ENCODE measurements at places on chromosomes 4 and X.

DNA sequence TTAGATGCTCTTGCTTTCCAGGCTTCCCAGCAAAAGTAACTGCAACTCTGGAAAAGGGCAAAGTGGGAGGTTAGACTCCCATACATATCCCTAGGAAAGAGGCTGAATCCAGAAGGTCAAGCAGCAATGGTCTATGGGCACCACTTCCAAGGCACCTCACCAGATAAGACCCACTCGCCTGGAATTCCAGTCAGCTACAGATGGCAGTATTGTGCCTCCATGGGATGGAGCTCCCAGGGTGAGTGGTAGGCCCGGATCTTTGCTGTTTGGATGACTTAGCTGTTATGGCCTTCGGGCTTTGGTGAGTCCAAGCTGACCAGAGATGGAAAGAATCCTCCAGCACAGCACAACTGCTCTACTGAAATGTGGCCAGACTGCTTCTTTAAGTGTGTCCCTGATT is 688.0 kb downstream of the PCDH19 start:
- no peak for DNase-seq

GRCh38 chr4:53424280-53424679 is 46.8 kb downstream of the FIP1L1 start:
- no peak for DNase-seq

GRCh38 chrX:153794018-153794896 is at the start of the genes IDH3G and SSR4:
IDH3G (minus strand) TSS chrX:153794375; CDS start chrX:153794326, 49 bp downstream.
SSR4 (plus strand) TSS chrX:153794668; CDS start chrX:153794688, 20 bp downstream.
- DNase-seq = peak; percentile 92

DNA sequence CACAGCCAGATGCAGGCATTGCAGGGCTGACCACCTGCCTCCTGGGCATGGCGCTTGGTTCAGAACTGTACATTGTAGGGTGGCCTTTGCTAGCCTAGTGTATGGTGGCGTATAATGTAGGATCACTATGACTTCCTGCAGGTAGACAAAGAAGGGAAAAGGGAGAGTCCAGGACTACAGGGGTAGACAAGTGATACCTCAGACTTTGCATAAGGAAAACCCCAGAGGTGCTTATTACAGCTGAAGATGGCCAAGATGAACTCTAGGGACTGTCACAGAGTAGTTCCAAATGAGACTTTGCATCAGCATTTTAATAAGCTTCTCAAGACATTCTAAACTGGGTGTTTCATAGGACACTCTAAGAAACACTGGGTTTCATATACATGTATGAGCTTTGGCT is 116.4 kb upstream of the PUDP start:
- DNase-seq = no peak

- peak; percentile 70 for DNase-seq
These were observed 498.0 kb upstream of the BOD1L1 start for GRCh38 chr4:14125375-14126129.

DNA sequence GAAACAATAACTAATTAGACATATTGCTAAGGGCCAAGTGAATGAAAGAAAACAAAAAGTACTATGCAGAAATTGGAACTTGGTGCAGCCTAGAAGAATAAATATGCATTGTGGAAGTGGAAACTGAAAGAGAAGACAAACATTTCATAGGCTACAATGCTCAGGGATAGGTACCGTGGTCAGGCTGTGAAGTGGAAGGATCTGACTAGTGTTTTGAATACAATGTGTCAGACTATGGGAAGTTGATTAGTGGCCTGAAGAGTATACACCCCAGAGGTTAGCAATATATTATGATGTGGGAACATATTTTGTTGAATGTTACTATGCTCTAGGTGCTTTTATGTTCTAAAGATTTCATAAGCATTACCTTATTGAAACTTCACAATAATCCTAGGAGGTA is 36.8 kb downstream of the GPRIN3 start:
- DNase-seq = no peak

DNA sequence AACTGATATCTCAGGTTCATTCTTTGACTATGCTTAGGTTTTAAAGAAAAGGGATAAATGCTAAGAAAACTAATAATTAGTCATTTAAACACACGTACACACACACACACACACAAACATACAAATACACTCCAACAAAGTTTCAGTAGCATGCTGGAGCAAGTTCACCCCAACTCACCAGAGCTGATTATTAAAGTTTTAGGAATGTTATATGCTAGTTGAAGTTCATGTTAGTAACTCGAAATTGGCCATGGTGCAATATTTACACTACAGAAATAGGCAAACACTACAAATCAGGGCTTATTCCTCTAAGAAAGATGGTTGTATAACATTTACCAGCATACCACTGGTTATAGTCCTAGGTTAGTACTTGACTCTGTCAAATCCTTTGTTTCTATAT is 384.0 kb upstream of the DIPK2B start:
- no peak for DNase-seq

GRCh38 chrX:68684291-68684918 is 36.9 kb downstream of the STARD8 start:
- no peak for DNase-seq

- DNase-seq = no peak
These were observed 129.6 kb downstream of the IL1RAPL2 start for GRCh38 chrX:104695593-104695992.

GRCh38 chrX:4825550-4825949 is 1112.1 kb upstream of the PRKX start:
- DNase-seq = peak; percentile 13

DNA sequence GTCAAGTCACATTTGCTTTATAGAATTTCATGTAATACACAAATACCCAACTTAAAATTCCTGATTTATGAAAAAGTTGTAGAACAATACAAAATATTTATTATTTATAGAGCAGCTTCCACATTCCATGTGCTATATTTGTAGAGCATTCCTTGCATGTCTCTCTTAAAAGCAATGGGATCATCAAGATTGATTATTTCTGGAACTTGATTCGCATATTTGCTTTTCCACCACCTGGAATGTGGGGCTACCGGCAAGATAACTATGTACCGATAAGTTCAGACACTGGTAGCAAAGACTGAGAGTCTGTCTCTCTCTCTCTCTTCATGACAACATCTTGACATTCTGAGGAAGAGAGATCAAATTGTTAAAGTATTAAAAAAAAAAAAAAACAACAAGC is 59.3 kb downstream of the MAPK10 start:
- DNase-seq = no peak

GRCh38 chr4:79823148-79823763 is 249.8 kb downstream of the ANTXR2 start:
- DNase-seq = no peak

GRCh38 chr4:10524196-10524833 is 67.1 kb upstream of the ZNF518B start:
- DNase-seq = no peak

DNA sequence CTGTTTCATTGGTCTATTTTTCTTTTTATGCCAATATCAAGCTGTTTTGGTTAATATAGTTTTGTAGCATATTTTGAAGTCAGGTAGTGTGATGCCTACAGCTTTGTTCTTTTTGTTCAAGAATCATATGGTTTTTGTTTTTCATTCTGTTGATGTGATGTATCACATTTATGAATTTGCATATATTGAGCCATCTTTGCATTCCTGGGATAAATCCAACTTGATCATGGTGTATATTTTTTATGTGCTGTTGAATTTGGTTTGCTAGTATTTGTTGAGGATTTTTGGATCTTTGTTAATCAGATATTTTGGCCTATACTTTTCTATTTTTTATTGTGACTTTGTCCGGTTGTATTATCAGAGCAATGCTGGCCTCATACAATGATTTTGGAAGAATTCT is 74.8 kb downstream of the GPAT3 start:
- DNase-seq = peak; percentile 34

- no peak for DNase-seq
These were observed 4.7 kb downstream of the CYP4V2 start for GRCh38 chr4:186196063-186196462.

GRCh38 chrX:137926090-137926489 is 360.2 kb downstream of the ZIC3 start:
- no peak for DNase-seq

DNA sequence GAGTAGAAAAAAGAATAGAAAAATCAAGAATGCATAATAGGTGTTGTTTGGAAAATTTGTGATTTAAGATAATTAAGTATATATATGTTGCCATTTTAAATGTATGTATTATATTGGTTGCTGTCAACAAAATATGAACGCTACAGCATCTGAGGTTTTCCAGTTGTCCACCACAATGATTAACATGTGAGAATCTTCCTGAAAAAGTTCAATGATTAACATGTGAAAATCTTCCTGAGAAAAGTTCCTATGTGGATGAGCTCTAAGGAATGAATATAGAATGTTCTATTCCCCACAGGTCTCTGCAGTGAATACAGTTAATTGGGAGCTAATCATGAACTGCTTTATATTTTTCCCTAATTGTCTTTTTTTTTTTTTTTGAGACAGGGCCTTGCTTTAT is 214.7 kb downstream of the CBR4 start:
- DNase-seq = no peak

- DNase-seq = no peak
These were observed 403.8 kb upstream of the FAT1 start for GRCh38 chr4:187127456-187127855.

DNA sequence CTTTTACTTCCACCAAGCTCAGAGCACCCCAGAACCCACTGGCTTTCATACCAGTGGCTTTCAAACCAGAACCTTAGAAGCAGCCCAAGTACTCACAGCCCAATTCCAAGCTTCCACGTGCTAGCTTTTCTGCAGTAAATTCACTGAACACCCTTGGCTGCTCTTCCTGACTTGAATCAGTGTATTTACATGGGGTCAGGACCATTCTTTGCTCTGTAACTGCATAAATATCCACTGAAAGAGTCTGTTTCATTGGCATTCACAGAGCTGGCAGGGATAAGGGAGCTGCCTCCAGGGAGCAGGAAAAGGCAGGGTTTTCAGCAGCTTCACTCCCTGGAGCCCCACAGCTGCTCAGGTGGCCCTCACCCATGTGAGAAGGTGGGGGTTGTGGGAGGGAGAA is 43.8 kb downstream of the RAI2 start:
- no peak for DNase-seq

DNA sequence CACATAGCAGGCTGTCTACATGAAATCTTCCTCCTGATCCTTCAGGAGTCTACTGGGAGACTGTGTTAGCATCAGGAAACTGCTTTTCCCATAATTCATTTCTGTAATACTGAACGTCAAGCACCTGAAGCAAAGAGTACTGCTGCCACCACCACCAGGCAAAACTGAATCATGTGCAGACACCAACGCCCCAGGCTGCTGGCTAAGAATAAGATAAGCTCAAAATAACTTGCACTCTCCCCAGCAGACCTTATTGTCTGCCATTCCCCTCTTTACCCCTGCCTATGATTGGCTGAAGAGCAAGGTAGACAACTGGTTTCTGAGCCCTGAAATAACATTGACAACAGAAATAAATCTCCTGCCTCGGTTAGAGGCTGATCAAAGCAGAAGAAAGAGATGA is 70.1 kb downstream of the LHFPL1 start:
- no peak for DNase-seq

DNA sequence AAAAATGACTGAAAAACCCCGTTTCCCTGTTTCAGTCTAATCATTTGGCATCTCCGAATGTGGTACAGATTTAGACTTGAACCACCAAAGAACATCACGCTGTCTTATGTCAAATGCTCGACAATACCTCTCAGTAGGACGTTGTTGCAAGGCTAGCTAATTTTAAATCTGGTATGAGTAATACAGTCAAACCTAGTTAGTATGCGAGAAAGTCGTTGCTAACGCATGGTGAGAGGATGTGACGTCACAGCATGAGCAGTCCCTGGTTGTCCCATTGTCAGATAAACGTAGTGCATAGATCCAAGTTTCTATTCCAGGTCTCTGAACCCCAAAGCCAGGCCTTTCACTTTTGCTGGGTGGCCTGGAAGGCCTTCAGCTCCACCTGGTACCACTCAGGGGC is 44.7 kb downstream of the SETD7 start:
- no peak for DNase-seq

DNA sequence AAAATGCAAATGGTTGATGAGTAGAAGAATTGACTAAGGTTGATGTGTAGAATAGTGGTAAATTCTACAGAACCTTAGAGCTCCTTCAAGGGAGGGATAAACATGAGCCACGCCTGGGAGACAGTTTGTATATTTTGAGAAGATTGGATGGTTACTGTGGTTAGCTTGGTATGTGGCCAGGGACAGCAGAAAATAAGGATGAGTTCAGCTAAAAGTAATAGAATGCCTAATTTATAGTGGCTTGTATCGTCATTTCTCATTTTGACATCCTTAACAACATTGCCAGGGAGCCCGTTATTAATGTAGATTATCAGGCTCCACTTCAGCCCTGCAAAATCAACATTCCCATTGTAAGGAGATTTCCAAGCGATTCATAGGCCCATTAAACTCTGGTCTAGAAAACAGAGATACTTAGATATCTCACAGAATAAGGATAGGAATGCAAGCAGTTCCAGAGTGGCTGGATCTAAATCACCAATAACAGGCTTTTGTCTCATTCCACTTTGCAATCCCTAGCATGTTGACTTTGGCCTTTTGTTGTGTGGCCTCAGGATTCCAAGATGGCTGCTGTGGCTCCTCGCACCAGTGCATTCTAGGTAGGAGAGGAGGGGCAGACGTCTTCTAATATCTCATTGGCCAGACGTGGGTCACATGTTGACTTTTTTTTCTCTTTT is 6.4 kb upstream of the PTTG2 start:
- no peak for DNase-seq

- peak; percentile 82 for DNase-seq
These were observed 212.6 kb downstream of the SPOCK3 start for GRCh38 chr4:167021545-167022155.

GRCh38 chrX:132615391-132616131 is 126.7 kb upstream of the MBNL3 start:
- peak; percentile 72 for DNase-seq

DNA sequence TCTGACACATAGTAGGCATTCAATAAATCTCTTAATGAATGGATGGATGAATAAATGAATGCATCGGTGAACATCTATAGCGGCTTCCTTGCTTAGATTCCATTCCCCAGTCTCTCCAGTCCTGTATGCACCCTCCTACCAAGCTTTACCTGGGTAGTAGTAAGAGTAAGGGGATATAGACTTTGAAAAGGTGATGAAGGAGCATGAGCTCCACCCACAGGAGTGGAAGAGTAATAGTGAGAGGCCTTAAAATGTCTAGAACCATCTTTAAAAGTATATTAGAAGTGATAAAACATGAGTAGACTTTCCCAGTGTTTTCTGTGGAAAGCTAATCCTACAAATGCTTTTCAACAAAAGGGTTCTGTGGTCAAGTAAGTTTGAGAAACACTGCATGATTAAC is 35.5 kb upstream of the GPC3 start:
- peak; percentile 9 for DNase-seq

DNA sequence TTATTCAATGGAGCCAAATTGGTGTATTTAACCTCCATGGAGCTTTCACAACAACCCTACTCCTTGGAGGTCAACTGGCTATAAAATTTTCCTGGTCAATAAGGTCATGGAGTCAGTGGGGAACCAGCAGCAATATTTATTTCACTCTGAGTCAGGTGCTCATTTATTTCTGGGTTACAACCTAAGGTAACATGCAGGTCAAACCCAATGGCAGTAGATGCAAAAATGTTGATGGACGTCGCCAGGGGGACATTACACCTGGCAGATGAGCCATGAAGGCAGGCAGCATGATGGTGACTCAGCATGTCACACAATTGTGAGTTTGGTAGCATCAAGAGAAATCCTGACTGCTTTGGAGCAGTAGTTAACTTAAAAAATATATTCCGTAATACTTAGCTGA is 514.1 kb downstream of the IL15 start:
- DNase-seq = no peak

GRCh38 chr4:6092971-6093370 is 74.7 kb upstream of the C4orf50 start:
- no peak for DNase-seq

- no peak for DNase-seq
These were observed 54.4 kb upstream of the CXorf51B start for GRCh38 chrX:146755214-146755613.

Data from common myeloid progenitor, CD34-positive (primary cell).